ENCODE measurements at places on chromosomes 5 and 9. TPM values are rescaled to one million over a fixed set of nuclear protein-coding genes. Genes with fewer than 3 reads are reported as not detected.
A peak's percentile ranks its signal among the peaks of the same experiment; 100 is the strongest.

DNA sequence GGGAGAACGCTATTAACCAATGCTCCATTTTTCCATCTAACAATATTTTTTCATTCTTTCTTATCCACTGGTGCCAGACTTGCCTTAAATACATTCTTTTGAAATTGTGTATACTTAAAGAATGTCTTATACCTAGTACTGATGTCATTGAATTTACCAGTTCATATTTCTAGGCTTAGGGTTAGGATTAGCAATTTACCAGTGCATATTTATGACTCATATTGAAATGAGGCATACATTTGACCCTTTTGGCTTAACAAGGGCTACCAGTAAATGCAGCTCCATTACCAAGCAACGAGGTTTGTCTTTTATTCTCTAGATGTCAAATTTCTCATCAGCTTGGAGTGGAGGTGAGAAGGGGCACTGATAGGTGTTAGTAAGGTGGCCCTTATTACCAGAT, 89.5 kb downstream of the CDH9 start:
- no peak for DNase-seq

DNA sequence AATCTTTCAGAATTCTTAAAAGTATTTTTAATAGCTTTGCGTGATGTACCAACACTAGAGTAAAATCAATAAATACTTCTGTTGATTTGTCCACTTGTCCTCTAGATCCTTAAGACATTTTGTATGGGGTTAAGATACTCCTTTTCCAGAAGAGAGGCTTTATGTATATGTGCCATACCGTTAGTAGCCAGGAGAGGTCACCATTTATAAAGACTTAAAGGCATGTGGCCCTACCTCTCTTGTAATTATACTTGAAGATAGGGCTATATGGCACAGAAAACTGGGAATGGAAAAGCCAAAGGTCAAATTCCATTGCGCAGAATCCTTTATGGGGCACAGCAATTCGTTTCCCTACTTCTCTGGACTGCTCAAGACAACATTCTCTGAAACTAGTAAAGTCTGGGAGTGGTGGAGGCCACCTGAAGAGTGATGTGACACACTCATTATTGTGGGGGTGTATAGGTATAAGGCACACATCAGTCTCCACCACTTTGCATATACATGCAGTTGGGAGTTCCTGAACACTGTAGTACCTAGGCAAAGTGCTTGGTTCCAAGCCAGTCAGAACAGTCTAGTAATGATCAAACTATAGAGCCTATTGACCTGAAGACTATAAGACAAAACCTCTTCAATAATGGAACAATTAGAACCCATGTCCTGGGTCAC, 140.1 kb upstream of the FBXL17 start:
- DNase-seq, result peak; percentile 74

GRCh38 chr5:142025637-142026036, 12.8 kb upstream of the GNPDA1 start:
- DNase-seq, result no peak

DNA sequence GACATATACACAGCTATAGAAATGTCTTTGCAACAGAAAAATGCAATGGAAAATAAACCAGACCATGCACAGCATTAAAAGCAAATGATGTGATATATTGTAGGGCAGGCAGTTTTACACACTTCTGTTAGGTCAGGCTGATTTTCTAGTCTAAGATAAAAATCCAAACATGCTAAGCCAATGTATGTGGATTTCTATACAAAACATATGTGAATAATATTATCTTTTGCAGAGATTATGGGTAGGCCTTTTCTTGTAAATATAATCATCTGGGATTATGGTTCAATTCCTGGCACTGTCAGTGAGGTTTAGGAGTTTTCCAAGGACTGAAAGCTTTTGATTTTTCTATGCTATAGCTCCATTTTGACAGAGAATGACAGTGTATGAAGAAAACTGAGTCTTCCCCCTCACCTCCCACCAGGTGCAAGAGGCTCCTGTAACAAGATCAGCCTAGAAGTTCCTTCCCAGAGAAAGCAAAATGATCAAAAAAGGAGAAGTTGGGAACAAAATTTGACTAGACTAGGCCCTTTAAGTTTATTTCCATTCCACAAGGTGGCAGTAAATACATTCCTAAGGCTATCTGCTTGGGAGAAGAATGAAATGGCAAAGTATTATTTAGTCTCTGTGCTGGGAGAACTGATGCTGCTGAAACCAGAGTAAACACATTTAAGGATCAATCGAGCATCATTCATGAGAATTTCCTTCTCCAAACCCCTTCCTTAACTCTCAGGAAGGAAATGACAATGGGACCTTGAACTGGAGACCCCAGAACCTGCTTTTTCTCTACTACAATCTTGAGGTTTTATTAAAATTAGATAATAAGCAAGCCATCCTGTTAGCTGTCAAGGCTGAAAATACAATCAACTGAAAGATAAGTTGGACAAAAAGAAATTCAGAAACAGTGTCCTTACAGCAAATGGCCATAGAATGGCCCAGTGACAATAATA, 133.0 kb upstream of the TUT7 start:
- peak; percentile 71 for DNase-seq

DNA sequence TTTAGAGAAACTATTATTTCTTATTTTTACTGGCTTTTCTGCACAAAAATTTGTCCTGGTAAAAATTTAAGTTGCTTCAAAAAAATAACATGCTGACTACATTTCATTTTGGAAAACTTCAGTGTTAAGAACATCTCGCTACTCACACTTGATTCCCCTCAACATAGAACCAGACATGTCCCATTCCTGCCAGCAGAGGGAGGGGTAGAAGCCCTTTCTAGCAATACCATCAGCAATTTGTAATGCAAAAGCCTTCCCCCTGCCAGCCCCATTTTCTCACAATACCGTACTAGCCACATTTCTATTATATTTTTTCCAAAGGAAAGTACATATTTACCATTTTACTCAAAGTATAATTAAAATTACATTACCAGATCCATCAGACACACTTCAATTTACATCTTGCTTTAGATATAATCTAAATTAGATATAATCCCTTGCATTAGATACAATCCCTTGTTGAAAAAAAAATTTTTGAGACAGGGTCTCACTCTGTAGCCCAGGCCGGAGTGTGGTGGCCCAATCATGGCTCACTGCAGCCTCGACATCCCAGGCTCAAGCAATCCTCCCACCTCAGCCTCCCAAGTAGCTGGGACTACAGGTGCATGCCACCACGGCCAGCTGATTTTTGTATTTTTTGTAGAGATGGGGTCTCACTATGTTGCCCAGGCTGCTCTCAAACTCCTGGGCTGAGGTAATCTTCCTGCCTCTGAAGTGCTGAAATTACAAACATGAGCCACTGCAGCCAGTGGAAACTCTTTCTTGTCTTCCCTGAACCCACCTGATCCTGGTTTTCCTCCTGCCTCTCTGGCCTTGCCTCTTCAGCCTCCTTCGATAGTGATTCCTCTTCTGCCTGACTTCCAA, 39.6 kb upstream of the IDNK start:
- DNase-seq, result peak; percentile 75

- no peak for DNase-seq
Measured at GRCh38 chr5:95760273-95761191, 29.4 kb downstream of the RHOBTB3 start.

GRCh38 chr5:15594977-15595568, 95.1 kb downstream of the FBXL7 start:
- no peak for DNase-seq

GRCh38 chr9:89863837-89864236, 259.0 kb downstream of the GADD45G start:
- DNase-seq, result no peak

- DNase-seq, result no peak
Measured at GRCh38 chr9:107378006-107378405, 94.9 kb downstream of the RAD23B start.

GRCh38 chr5:33611877-33612276, 171.1 kb downstream of the TARS1 start:
- no peak for DNase-seq

GRCh38 chr5:6717247-6717646, 4.0 kb downstream of the TENT4A start:
- no peak for DNase-seq

DNA sequence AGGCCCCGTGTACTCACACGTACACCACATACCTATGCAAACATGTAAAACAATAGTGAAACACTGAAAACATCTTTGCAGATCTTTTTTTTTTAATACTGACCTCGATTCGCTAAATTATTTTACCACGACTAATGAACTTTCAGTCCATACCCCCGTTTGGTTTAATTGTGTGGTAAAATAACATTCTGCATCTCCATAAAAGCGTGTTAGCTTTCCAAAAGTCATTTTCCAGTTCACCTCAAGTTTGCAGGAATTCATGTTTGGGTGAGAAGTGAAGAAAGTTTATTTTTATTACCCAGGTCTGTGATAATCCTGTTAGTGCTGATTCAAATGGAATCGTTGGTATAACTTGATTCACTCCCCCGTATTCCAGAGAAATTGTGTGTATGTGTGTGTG, 652 bp downstream of the ARSK start:
- DNase-seq, result no peak

GRCh38 chr5:93572608-93573353, 8.2 kb downstream of the NR2F1-AS1 start:
- DNase-seq, result peak; percentile 92

- no peak for DNase-seq
Measured at GRCh38 chr5:179919487-179920060, 11.9 kb upstream of the TBC1D9B start.

GRCh38 chr5:109619606-109620005, 70.1 kb upstream of the MAN2A1 start:
- DNase-seq, result no peak

- DNase-seq, result no peak
Measured at GRCh38 chr9:93088656-93089015, 7.4 kb upstream of the CARD19 start.

DNA sequence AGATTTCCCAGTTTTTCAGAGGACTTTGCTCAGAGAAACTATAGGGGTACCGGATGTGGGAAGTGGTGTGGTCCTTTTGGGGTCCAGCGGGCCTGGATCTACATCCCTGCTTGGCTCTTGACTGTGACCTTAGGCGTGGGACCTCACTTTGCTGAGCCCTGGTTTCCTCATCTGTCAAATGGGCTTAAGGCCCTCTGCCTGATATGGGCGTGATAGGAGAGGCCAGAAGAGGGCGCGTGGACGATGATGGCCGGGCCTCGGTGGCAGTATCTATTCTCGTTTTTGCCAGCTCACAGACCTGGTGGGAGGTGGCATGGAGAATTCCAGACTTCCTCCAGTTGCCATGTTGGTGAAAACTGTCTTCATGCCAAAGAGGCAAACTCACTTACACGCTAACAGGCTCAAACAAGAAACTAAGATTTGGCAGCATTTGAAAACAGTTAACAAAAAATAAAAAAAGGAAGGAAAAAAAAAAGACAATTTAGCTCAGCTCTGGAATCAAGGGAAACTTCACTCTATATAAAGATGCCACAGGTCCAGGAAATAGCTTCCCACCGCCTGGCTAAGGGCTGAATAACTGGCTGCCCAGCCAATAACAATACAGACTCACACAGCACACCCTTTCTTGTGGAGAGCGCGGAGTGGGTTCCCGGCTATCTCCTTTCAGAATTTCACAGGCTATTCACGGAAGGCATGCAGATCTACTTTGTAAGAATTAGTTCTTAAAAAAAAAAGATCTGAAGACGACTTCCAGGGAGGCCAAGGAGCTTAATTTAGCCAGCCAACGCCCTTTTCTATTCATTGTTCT, 1.7 kb downstream of the SH3PXD2B start:
- DNase-seq, result peak; percentile 52

DNA sequence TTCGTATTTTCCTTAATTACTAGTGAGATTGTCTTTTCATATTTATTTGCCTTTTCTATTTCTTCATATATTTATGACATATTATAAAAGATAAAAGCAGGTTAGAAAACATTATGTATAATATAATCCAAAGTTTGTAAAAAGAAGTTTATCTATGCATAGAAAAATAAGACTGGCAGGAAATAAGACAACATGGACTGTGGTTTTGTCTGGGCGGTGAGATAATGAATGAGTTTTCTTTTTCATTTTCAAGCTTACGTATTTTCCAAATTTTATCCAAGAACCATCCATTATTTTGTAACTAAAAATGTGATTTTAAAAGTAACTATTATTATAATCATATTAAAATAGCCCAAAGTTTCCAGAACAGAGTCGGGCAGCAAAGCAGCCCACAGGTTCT, 109.8 kb upstream of the MVB12B start:
- DNase-seq, result no peak

DNA sequence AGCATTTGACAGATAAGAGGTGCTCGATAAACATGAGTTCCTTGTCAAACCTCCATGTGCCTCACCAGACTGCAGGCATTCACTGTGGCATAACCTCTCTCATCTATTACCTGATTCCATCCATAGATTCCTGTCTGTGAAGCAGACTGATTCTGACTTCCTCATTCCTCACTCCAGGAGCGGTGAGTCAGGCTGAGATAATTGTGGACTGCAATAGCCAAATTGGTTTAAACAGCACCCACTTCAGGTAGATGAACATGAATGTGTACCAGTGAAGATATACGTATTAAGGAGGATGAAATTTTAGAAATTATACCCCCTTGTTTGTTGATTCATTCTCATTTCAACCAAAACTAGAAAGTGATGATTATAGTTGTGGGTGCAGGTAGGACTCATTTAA, 391.2 kb downstream of the HINT1 start:
- DNase-seq, result no peak

DNA sequence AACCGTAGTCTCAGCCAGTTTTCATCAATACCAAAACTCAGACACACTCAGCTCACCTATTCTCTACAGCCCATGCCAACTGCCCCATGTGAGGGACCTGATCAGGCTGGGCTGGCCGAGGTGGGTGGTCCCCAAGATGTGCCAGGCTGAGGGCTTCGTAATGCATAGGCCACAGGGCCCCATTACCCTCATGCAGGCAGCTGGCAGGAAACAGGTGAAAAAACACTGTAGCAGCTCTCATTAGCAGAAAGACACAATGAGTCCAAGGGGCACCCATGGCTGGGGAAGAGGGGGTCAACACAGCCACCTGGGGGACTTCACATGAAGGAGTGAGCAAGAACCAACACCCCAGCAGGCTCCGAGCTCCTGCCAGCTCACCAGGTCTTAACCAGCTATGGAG, 8.2 kb downstream of the IPPK start:
- no peak for DNase-seq

- no peak for DNase-seq
Measured at GRCh38 chr9:136605988-136606660, 56.6 kb upstream of the EGFL7 start.

DNA sequence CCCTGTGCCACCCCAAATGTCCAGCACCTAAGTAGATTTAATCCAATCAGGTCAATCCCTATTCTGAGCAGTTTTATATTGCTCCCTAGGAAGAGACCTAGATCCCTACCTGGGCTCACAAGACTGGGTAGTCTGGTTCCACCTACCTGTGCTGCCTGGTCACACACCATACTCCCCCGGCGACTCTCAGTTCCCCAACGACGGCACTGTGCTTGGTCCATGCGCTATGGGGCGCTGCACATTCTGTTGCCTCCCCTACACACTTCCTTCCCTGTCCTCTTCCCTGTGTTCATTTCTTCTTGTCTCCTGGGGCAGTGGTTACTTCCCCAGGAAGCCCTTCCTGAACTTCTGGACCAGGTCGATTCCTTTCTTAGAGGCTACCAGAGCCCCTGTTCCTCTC, 109.9 kb upstream of the IL12B start:
- DNase-seq, result no peak

GRCh38 chr5:159324102-159324755, 6.1 kb downstream of the IL12B start:
- DNase-seq, result no peak

The OBP2B gene
- total RNA-seq, result not detected

The CCNO gene
- 0.93 TPM for total RNA-seq

The CCL19 gene
- total RNA-seq, result not detected

The GRM6 gene
- total RNA-seq, result not detected

The PCDHA1 gene
- 0.19 TPM for total RNA-seq

The MTRR gene
- 53.5 TPM for total RNA-seq

The HTR1A gene
- not detected for total RNA-seq

The LHX3 gene
- not detected for total RNA-seq
